ENCODE measurements at places on chromosomes 11 and 22. TPM values are rescaled to one million over a fixed set of nuclear protein-coding genes. Genes with fewer than 3 reads are reported as not detected.

Gene OR51I1
- not detected for total RNA-seq

Gene HBG2
- not detected for total RNA-seq

Gene ROBO4
- not detected for total RNA-seq

Gene KRTAP5-10
- 0.27 TPM for total RNA-seq

Gene TTC36
- total RNA-seq: 0.73 TPM

Gene RHOG
- total RNA-seq: 96.6 TPM

Gene OR52N1
- total RNA-seq: not detected

Gene ZNRF3
- total RNA-seq: 0.70 TPM

Gene MICALL1
- total RNA-seq: 34.9 TPM
